ENCODE measurements at places on chromosomes 7 and 10.

DNA sequence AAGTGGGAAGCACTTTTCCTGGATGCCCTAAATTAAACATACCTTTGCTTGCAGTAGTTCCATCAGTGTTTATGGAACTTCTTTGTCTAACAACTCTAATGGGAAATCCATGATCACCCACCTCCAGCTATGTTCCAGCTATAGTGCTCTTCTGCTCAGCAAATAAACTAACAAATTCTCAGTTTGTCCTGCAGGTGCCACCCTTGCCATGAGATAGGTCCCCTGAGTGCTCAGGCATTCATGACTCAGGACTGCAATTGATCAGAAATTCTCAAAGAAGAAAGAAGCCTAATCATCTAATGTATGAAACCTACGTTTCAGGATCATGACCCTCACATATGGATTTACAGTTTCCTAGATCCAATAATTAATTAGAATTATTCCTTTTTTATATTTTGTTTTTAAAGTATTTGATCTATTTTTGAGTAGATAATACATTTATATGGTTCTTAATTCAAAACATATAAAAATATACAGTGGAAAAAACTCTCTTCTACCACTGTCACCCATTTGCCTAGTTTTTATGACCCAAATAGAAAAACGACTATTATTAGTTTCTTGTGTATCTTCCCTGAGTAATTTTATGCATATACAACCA is 48.7 kb upstream of the DYNC1I1 start:
- peak; percentile 47 for DNase-seq

GRCh38 chr10:122373721-122374120 is 787 bp upstream of the PLEKHA1 start:
- DNase-seq, result no peak

DNA sequence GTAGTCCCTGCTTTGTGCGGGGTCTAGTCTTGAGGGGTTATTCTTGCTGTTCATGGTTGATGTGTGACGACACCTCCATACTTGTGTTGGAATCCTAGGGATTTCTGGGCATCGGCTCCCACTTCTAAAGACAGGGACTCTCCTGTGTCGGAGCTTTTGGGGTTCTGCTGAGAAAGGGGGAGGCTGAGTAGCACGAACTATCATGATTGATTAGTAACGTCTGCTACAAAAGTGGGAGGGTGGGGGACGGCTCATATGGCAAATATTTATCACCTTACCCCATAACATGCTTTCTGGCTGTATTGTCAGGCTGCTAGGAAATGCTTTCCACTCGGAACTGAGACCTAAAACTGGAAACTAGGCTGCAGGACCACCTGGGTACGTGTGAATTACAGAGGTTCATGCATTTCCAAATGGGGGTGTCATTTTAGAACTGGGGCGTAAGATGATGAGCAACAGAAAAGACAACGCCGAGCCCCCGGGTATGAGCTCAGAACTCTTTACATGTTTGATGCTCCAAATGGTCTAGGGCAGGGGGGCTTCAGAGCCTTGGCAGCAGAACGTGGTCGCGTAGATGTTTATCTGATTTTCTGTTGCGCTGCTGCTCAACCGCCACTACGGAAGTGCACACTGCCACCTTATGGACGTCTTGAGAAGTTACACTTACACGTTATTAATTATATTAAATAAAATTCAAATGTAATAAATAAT is 15.1 kb upstream of the NME8 start:
- peak; percentile 48 for DNase-seq

- no peak for DNase-seq
Observed at GRCh38 chr10:112327678-112328077, 44.5 kb downstream of the TECTB start.

- DNase-seq, result no peak
Observed at GRCh38 chr10:77448226-77448625, 189.4 kb downstream of the KCNMA1 start.

DNA sequence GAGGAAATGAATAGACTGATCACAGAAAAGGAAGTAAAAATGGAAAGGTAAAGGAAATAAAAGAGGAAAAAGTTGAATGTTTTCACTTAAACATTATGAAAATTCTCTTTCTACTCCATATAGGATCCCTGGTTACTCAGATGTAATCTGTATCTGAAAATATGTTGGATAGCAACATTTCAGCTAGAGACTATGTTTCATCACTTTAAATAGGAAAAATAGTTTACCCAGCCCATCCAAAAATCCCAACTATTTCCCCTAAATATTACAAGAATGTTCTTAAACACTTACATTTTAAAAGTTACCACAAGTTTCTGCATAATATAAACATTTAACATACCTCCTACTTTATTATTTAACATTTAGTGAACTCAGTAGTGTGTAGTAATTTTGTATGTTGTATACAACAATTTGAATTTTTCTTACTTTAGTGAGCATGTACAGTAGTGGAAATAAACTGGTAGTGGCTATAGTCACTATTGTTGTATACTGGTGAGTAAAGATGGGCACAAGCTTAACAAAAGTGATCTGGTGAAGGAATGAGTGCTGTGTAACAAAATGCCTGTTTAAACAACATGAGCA is 27.1 kb downstream of the SLF2 start:
- DNase-seq, result no peak

DNA sequence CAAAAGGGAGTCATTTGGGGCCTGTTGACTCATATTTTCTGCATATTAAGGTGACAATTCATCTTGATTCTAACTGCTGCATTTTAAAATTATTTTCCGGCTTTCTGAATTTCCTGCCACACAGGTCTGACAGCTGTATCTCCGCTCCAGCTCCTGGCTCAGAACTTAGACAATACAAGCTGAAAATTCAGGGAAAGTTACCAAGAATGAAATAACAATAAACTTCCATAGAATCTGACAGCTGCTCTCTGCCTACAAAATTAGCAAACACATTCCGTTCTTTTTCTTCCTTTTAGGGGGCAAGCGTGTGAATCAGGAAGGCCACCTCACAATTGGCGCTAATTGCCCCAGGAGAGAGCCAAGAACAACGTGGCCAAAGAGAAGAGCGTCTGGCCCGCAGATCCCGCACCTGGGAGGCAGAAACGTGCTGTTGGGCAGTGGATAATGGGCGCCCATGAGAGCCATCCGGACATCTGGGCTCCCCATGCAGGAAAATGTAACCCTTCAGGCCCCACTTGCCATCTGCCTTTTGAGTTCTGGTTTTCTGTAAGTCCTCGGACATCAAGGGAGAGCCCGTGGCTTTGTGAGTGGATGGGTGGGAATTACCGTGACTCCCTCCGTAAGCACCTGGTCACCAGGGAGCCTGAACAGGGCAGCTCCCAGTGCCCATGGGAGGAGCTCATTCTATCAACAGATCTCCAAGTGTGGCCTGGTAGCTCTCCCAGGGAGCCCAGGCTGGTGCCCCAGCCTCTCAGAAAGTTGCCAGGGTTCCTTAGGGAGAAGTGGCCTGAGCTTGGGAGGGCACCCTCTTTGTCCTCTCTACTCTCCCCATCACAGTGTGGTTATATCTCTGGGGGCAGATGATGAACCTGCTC is 5.0 kb downstream of the CLRN3 start:
- no peak for DNase-seq

DNA sequence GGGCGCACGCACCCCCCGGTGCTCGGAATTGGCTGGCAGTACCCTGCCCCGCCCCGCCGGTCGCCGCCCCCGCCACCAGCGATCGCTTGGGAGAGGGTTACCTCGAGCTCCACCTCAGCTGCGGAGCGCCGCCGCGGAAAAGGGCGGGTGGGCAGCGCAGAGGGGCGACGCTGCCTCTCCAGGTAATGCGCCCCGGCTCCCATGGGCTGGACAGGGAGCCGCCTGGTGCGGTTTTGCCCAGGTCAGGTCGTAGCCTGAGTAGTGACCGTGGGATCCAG is 1.3 kb downstream of the PFKFB3 start:
- DNase-seq, result peak; percentile 46

DNA sequence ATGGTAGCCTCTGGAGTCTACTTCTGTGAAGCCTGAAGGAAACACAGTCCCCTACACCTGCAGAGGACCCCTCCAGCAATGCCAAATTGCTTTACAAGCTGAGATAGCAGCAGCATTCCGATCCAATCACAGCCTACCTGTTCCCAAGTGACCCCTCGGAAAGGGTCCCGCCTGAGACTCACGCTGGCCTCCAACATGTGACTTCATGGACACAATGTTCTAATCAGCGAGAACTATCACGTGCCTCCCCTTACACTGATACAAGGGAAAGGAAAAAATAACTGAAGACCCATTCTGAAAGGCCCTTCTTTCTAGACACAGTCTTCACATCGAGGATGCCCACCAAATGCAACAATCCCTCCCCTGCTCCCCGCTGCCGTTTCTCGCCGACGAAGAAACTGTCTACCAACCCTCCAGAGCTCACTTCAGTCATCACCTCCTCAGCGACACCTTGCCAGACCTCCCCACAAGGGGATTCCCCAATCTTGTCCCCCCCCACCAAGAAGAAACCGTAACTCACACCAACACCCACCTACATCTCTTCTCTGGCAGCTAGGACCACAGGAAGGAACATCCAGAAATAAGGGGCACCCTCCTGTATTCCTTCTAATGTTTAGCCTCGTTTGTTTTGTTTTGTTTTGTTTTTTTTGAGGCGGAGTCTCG is 1.8 kb downstream of the SNX8 start:
- DNase-seq, result no peak

GRCh38 chr7:127983804-127984332 is 47.4 kb downstream of the LRRC4 start:
- DNase-seq, result no peak

GRCh38 chr10:26412932-26413331 is 25.2 kb upstream of the APBB1IP start:
- no peak for DNase-seq

GRCh38 chr10:12350167-12350872 is 973 bp downstream of the CAMK1D start:
- DNase-seq, result no peak
